Fibroblast of skin of left biceps (primary cell): ENCODE measurements at places on chromosomes 2 and 18.

DNA sequence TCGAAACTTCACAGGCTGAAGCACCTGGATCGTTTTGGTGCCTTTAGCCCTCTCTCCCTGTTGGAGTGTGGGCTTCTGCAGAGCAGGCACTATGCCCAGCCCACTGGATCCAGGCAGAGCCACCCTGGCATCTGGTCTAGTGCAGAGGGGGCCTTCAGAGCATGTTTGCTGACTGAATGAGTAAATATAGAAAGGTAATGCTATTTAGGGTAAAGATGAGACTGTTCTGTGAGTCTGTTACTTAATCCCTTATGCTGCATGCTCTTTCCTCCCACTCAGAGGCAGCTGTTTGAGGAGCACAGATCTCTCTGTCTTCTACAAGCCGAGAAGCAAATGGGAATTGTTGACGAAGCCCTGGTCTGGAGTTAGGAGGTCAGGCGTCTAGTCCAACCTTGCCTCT lies 130.2 kb downstream of the RGPD3 start:
- no peak for DNase-seq

- no peak for DNase-seq
Measured at GRCh38 chr2:86760371-86760770, 30.3 kb downstream of the CD8A start.

- no peak for DNase-seq
Measured at GRCh38 chr2:154143105-154143504, 271.4 kb downstream of the GALNT13 start.

DNA sequence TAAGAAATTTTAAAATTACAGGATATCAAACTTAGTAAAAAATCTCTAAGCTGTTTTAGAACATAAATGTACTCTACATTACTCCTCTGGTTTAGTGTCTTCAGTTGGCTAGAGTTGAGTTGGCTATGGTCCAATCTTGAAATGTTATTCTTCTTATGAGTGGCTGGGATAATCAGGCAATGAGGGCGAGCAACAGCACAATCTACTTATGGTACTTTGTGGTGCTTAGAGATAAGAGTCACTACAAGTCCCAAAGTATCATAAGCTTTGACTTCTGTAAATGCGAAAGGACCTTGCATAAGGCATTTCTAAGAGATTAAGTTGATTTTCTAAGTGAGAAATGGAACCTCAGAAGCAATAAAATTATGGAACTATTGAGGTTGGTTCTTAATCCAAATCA lies 361.7 kb downstream of the GPD2 start:
- no peak for DNase-seq

DNA sequence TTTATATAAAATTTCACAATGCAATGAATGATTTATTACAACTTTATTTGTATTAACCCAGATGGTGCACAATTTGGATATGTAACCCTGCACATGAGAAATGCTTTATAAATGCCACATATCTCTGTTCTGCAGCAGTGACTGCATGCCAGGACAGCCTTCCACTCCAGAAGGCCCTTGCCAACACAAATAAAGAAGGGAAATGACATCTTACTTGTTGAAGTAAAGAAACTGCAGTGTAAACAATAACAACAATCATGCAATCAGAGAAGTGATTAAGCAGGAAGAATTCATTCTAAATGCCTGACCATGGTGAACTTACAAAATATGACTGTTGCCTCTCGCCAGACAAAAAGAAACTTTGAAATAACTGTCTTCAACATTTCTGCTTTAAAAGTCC lies 129.9 kb upstream of the CHST9 start:
- no peak for DNase-seq

DNA sequence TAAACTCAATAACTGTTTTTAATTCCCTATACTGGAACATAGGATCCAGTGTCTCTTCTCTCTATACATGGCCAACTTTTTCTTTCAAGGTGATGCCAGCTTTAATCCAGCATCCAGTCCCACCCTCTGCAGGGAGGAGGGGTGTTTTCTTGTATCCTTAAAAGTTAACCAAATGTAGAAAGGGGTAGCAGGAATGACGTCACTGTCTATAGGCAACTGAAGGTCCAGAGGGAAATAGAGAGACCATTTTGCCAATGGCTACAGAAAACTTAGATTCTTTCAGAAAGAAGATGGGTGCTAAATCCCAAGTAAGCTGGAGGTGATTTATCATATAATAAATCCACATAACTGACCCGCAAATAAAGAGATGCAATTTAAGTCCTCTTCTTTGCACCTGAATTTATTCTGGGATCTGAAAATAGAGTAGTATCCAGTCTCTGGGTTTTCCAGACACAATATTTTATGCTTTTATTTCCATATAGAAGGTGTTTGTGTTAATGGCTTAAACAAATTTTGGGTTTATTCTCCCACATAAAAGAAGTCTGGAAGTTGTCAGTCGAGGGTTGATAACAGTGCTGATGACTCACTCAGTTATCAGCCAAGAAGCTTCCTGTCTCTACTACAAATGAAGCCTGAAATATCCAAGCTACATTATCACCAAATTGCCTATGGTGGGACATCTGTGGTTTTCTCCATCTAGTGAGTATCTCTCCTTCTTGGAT lies 5.7 kb upstream of the DNER start:
- DNase-seq: no peak

DNA sequence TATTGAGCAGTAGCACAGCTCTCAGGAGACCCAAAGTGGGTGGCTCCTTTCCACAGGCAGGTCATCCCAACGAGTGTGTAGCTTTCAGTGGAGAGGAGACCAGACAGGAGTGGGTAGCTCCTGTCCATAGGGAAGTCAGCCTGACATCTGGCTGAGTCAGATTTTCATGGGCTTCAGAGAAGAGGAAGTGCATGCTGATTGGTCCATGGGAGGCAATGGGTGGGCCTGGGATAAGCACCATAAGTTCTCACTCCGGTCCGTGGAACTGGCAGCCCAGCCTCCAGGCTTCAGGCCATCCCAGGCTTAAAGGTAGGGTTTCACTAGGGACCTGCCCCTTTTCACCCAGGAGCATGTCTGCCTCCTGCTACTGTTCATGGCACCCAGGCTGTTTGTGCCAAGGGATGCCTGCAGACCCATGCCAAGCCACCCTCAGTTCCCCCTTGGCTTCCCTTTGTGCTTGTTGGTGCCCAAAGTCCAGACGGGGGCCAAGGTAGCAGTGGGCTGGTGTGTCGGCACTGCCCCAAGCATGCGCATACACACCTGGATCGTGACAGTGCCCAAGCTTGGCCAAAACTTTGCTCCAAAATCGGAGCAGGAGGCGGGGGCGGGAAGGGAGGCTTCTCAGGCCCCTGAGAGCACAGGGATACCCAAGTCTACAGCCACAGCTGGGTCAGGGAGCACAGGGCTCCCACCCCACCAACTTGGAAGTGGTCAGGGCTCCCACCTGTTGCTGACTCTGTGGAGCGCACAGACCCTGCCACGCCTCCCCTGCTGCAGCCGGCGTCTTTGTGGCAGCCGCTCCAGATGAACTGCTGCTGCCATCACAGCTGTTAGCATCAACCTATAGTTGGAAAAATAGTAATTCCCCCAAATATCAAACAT lies 26.4 kb downstream of the MARCHF7 start:
- DNase-seq: no peak

DNA sequence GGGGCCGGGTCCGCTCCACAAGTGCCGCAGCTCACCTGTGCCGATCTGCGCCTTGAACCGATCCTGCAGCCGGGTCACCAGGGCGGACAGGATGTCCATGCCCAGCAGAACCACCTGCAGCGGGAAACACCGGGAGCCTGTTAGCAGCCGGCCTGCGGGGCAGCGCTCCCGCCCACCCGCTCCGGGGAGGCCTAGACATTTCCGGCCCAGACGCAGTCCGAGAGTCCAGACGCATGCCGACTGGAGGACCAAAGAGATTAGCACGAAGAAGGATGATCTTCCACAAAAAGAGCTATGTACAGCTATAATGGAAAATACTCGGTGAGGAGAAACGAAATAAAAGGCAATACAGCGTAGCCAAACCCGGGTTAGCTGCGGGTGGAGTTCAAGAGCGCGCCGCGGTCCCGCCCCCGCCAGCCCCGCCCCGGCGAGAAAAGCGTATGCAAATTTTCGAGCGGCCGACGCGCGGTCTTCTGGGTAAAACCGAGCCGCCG lies 421 bp upstream of the RNU4ATAC start:
- DNase-seq: peak; percentile 57

DNA sequence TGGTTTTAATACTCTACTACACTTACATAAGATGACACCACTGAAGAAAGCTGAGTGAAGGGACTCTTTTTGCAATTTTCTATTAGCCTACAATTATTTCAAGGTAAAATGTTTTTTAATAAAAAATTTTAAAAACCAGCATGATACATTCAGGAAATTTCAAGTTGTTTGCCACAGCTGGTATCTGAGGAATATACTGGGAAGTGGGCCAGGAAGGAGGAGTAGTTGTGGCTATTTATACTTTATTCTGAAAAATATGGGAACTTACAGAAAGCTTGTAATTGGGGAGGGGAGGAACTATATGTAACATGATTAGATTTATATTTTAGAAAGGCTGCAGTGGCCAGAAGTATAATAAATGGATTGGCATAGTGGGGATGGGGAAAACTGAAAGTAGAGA lies 40.8 kb downstream of the WDR35 start:
- DNase-seq: peak; percentile 14

GRCh38 chr18:68428661-68429060 lies 286.2 kb downstream of the TMX3 start:
- DNase-seq: no peak

DNA sequence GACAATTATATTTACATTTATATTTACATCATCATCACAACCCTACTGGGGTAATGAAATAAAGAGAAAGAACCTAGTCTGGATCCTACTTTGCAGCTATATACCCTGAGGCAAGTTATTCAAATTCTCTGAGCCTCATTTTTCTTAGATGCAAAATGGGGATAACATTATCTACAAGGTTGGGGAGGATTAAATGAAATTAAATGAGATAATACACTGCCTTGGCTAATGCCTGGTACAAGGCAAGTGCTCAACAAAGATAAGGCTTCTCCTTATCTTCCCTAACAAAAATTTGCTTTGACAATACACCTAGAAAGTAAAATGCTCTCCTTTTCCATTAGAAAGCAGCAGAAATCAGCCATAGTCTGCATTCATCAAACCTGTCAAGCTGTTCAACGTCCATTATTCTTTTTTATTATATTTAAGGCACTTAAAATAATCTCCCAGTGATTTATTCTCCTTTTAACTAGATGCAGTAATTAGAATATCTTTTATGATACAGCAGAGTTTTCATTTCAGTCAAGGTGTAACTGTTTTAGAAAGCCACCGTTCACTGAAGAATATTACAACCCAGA lies 44.8 kb downstream of the TCF4 start:
- DNase-seq: no peak

DNA sequence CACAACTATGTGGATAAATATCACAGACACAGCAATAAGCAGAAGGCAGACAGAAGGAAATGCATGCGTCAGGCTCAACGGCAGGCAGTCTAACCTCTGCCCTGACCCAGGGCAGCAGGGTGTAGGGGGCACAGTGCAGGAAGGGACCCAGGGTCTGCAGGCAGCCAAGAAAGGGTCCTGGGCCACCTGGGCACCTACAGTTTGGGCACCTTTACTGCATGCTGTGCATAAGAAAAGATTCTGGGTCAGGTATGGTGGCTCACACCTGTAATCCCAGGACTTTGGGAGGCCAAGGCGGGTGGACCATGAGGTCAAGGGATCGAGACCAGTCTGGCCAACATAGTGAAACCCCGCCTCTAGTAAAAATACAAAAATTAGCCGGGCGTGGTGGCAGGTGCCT lies 17.7 kb downstream of the PASK start:
- DNase-seq: no peak

DNA sequence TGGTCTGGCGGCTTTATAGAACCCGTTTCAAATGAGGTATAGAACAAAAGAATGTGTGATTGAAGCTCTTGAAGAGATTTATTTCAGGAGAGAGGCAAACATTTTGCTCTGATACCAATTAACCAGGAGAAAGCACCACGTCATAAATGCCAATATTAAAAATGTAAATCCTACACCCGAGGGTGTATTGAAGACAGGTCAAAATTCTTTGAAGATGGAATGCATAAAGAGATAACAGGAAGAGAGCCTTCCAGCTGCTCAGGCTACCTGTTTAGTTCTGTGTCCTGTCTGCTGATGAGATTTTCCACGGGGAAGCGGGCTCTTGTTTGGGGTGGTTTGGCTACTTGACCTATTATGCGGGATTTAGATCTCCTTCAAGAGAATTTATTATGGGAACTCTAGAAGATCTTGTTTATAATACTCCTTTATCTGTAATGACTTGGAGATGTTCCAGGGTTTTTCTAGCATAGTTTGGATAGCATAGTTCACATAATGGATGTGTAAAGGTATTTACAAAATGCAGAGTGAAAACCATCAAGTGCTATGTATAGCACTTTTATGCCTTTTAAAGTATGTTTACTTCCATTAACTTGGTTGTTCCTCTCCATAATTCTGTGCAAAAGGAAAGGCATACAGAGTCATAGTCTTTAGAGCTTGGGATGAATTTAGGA lies 204.5 kb upstream of the SPRED2 start:
- no peak for DNase-seq

DNA sequence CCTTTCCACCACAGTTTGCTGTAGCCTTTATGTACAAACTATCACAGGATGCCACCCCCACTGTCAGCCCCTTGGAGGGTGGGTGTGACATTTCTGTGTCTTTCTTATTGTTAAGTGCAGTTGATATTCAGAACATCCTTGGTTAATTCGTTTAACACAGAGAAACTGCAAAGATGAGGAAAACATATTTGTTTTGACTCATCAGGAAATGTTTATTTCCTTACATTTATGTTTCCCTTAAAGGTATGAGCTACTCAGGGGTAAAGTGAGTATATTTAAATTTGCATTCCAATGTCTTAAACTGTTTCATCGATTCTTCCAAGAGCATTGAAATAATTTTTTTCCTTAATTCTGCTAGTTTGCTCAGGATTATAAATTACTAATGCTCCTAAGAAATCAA lies 243.4 kb downstream of the RDH14 start:
- DNase-seq: no peak

DNA sequence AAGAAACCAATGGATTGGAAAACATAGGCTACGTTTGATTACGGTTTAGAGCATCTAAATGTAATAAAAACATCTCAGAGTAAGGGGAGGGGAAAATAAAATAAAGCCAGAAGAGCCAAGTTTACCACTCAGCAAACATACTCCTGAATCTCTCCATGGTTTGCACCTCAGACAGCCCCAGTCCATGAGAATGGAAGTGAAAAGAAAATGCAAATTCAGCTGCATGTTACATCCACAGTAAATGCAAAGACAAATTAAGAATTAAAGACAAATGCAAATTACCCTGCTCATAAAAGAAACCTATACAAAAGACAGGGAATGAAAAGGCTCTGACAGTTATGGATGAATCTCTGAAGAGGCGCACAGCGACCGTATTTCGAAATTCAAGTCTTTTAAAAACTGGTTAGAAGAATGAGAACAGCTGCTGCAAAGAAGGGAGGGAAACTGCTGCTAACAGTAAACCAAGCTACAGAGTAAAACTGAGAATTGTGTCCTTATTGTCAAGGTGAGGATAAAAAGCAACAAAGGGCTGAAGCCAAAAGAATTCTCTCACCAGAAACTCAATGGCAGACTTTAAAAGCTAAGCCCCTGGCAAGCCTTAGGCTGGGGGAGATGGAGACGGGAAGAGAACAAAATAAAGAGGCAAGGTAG lies 197.9 kb upstream of the ACVR2A start:
- no peak for DNase-seq

- no peak for DNase-seq
Measured at GRCh38 chr2:113284476-113284875, 5.8 kb upstream of the PAX8 start.

- no peak for DNase-seq
Measured at GRCh38 chr2:8086357-8086756, 595.5 kb upstream of the ID2 start.
